Suprapubic skin (tissue), 4 donors: ENCODE measurements at places on chromosomes 3 and 15. TPM values are rescaled to one million over a fixed set of nuclear protein-coding genes. Genes with fewer than 3 reads are reported as not detected.

LTK gene
- total RNA-seq, result 0.57 TPM

- no peak for DNase-seq
- H3K27me3 ChIP-seq, result no peaks in the 10 kb centered on the region
- no peak overlapping the region for H3K27ac ChIP-seq
- peaks cover 9% of the 10 kb centered on the region for H3K4me1 ChIP-seq
- H3K4me3 ChIP-seq, result no peak overlapping the region
- no peaks in the 10 kb centered on the region for H3K36me3 ChIP-seq
Observed at GRCh38 chr3:186593862-186594261, 19.0 kb upstream of the AHSG start.

GRCh38 chr15:86021281-86022264 lies 58.1 kb upstream of the AGBL1 start:
- no peaks in the 10 kb centered on the region for H3K4me1 ChIP-seq
- no peaks in the 10 kb centered on the region for H3K27me3 ChIP-seq
- no peak overlapping the region for H3K27ac ChIP-seq
- H3K4me3 ChIP-seq, result no peak overlapping the region
- H3K36me3 ChIP-seq, result no peaks in the 10 kb centered on the region

DNA sequence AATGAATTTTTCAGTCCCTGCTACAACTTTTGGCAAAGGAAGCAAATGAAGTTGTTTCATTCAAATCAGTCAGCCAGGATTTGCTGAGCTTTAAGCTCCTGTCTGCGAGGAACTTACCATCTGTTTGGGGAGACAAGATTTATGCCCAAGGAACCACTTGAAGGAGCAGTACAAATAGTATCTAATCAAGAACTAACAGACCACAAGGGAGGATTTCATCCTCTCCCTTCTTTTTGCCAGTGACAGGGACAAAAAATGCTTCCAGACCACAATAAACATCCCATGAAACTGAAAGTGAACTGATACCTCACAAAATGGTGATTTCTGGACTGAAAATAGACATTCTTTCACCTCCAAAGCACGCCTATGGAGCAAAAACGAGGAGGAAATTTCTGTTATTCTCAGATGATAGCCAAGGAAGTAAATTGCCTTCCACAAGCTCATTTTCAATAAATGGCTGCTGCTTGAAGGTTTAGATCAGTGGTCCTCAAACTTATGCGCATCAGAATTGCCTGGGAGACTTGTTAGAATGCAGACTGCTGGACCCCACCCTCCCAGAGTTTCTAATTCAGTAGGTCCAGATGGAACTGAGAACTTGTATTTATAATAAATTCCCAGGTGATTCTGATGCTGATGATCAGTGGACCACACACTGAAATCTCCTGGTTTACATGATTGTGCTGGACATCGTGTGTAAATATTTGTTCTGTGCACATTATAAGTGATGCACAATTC lies 202.4 kb upstream of the GADL1 start:
- H3K27ac ChIP-seq, result no peak overlapping the region
- no peak overlapping the region for H3K4me3 ChIP-seq
- H3K27me3 ChIP-seq, result no peaks in the 10 kb centered on the region

- no peaks in the 10 kb centered on the region for H3K27me3 ChIP-seq
- no peak for DNase-seq
Observed at GRCh38 chr15:49876401-49877038, 242.5 kb downstream of the ATP8B4 start.

GRCh38 chr3:27729325-27729724 lies 7.2 kb upstream of the EOMES start:
- DNase-seq, result no peak
- peaks cover 34% of the 10 kb centered on the region for H3K4me1 ChIP-seq
- peaks cover 83% of the 10 kb centered on the region for H3K27me3 ChIP-seq
- H3K27ac ChIP-seq, result no peak overlapping the region
- no peak overlapping the region for H3K4me3 ChIP-seq
- H3K36me3 ChIP-seq, result no peaks in the 10 kb centered on the region
